ENCODE measurements at places on chromosomes 6 and 20.

DNA sequence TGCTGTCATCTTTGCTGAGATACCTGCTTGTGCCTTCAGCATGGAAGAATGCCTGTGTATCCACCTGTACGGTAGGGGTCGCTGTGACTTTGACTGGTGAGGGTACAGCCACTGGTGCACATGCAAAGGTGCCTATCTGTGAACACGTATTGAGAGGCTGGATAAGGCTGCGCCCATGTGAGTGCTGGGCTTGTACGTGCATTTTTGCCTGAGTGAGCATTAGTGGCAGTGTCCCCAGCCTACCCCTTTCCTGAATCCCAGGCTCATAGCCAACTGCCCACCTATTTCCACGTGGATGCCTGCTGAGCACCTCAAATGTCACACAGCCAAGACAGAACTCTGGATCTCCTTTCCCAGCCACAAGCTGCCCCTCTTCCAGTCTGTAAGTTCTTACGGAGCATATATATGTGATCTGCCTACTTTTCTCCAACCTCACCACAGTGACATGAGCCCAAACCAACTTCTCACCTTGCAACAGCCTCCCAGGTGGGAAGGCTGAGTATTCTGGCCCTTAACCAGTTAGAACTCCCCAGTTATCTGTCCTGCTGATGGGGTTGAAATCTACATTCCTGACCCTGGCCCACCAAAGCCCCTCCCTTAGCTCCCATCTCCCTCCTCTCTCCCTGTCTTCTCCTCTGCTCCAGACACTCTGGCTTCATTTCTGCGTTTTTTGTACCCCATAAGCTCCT, 1.1 kb upstream of the SLC2A10 start:
- no peak for DNase-seq

DNA sequence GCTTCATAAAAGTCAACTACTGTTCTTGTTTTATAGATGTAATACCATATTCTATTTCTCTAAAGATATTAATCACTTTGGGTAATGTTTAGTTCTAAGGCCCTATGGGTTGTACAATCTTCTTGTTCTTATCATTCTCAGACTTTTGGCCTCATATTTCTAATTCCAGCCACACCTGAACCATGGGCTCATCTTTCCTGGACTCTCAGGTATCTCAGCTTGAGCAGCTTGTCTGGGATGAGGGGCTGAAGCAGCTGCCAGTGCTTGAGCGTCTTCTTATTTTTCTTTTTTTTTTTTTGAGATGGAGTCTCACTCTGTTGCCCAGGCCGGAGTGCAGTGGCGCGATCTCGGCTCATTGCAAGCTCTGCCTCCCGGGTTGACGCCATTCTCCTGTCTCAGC, 150.2 kb downstream of the KIF6 start:
- DNase-seq: no peak

- no peak for DNase-seq
These were observed 395.9 kb downstream of the CDH26 start for GRCh38 chr20:60354024-60354580.

DNA sequence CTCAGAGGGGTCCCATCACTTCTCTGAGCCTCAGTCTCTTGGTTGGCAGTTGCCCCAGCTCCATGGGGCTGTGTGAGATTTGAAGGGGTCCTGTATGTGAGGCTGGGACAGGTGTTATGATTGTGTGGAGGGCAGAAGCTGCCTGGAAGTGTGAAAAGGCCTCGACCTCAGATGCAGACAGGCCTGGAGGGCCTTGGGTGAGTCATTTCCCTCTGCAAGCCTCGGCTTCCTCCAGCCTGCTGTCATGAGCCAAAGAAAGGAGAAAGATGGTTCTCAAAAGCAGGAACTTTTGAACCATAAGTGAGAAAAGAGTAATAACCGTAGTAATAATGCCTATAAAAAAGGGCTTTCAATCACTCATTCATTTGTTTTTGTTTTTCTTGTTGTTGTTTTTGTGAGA, 37.5 kb downstream of the SNAI1 start:
- DNase-seq: peak; percentile 72

DNA sequence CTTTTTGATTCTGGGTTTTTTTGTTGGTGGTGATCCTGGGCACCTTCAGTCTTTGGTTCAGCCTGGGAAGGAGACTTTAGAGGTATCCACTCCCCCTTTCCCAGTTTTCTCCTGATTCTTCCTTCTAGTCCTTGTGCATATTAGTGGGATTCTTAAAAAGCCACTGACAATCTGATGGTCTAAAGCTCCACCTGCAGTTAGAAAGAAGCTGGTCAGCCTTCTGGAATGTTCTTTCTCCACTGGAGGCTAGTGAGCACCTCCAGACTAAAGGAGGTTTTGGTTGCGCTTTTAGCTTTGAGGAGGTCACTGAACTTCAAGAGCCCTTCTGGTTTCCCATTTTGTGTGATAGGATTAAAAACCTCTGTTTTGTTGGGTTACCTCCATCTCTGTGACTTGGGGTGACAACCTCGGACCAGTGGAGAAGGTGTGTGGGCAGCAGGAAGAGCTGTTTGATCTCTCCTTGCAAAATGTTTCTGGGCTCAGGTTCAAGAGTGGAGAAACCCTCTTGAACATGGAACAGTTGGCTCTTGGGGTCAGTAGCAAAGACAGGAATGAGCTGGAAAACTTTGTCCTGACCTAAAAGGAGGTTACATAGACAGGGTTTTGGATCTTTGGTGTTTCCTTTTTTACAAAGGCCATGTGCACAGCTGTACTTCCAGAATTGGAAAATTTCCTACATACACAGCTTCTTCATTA, 29.0 kb downstream of the JARID2 start:
- no peak for DNase-seq

- no peak for DNase-seq
These were observed 43.9 kb downstream of the IL20RA start for GRCh38 chr6:137000825-137001224.

DNA sequence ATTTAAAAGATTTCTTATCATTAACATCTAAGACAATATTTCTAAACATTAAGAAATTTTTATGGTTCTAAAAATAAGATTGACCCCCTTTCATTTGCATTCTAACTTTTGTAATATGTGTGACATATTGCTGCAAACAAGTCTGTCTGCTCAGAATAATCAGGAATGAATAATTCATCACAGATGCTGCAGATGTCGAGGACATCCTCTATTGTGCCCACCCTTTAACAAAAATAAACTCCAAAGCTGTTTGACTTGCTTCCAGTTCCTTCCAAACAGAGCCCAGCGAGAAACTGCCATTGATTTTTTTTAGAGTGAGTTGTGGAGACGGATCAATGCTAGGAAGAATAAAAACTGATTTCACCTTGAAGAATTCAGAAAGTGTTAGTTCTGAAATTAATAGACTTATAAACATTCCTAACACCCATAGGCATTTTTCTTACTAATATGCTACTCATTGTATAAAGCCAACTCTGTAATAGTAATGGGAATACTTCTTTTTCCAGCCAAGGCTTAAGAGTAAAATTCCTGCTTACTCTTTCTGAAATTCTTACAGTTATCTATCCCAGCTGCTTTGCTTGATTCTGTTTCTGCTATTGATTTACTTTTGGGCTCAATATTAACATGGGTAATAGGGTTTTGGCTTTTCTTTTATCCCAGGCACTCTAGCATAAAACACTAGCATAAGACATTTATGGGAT, 244.8 kb upstream of the FAM83B start:
- DNase-seq: no peak

DNA sequence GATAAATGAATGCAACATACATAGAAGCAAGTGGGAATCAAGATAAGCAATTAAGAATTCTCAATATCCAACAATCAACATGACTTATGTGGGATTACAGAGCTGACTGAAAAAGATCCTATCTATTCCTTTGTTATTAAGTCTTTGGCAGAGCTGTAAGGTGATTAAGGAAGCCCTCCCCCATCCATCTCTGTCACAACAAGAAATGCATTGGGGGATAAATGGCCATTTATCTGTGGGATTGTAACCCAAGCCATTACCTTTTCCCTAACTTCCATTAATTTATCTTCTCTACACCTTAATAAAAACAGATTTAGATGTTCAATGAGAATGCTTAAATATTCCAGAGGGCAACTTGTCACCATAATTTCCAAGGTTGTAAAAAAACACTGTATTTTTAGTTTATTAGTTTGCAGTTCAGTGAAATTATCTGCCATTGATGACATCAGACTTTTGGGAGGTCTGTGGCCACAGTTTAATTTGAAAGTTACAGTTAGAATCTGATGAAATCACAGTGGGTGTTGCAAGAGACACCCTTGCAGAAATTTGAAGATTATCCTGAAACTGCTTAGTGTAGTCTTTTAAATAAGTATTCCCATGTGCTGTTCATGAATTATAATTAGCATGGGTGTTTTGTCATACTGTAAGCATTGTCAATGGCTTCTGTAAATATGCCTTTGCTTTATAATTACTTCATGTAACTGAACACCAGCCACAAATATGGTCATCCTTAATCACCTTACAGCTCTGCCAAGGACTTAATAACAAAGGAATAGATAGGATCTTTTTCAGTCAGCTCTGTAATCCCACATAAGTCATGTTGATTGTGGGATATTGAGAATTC, 49.4 kb upstream of the FYN start:
- peak; percentile 86 for DNase-seq

- DNase-seq: no peak
These were observed 14.7 kb upstream of the SSTR4 start for GRCh38 chr20:23020230-23021018.

DNA sequence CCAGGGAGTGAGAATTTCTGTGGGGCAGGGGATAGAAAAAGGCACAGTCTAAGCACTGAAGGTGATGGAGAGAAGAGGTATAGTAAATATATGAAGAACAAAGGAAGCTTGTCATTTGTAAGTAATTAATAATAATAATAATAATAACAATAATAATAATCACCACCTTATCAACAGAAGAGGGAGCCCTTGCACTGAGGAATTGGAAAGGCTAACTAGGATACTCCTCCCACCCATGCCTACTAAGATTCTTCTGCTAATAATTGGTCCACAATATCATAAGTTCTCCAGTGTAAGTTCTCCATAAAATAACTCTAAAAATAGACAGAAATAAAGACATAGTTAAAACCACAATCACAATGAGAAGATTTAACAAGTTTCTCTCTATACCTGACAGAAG, 912 bp upstream of the OR12D3 start:
- peak; percentile 6 for DNase-seq

GRCh38 chr20:34268851-34269636, 27.8 kb downstream of the ASIP start:
- no peak for DNase-seq

GRCh38 chr6:144349690-144350527, 64.8 kb downstream of the UTRN start:
- DNase-seq: peak; percentile 49

GRCh38 chr20:35942243-35942642, 12.1 kb downstream of the SCAND1 start:
- no peak for DNase-seq

- DNase-seq: no peak
These were observed 10.9 kb upstream of the SLC22A7 start for GRCh38 chr6:43286980-43287716.

GRCh38 chr6:117264692-117265409, 507 bp upstream of the VGLL2 start:
- no peak for DNase-seq

DNA sequence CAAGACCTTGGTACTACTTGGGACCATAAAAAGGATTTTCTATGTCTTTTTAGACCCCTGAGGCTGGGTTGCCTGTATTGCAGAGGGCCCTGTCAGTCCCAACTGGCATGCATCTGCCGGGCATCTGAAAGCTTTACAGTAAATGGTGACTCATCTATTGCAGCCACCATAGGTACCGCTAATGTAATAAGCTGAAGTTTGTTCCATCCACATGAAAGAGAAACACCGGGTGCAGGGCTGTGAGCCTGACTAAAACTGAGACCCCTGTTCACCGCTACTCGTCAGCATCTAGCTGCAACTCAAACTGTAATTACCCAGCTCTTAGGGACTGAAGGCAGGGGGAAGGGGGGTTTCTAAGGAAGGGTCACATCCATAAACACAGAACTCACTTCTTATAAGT, 49.5 kb downstream of the TRERF1 start:
- no peak for DNase-seq

- DNase-seq: no peak
These were observed 74.5 kb upstream of the TRAF3IP2 start for GRCh38 chr6:111680015-111680712.

- DNase-seq: no peak
These were observed 3.1 kb upstream of the LAMA5 start for GRCh38 chr20:62370115-62370806.

DNA sequence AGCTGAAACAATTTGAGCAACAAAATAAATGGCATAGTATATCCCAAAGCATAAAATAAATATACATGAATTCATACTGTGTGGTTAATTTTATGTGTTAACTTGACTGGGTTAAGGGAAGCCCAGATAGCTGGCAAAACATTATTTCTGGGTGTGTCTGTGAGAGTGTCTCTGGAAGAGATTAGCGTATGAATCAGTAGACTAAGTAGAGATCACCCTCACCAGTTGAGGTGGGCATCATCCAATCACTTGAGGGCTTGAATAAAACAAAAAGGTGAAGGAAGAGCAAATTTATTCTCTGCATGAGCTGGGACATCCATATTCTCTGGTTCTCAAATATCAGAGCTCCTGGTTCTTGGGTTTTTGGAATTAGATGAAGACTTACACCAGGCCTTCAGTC, 17.9 kb downstream of the SLC22A16 start:
- DNase-seq: no peak

DNA sequence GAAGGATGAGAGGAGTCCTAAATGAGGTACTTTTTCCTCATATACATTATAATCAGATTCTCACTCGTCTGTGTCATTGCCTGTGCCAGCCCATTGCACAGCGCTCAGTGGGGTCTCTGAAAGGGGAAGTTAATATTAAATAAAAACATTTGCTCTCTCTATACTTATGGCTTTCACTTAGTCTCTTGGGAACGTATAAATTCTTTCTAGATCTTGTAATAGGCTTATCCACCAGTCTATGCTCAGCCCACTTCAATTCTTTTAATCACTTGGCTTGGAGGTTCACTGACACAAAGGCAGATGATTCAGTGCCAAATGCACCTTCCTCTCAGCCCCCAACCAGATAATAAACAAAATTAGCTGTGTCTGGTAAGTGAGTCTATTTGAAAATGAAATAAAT, 164.3 kb upstream of the OGFRL1 start:
- no peak for DNase-seq

DNA sequence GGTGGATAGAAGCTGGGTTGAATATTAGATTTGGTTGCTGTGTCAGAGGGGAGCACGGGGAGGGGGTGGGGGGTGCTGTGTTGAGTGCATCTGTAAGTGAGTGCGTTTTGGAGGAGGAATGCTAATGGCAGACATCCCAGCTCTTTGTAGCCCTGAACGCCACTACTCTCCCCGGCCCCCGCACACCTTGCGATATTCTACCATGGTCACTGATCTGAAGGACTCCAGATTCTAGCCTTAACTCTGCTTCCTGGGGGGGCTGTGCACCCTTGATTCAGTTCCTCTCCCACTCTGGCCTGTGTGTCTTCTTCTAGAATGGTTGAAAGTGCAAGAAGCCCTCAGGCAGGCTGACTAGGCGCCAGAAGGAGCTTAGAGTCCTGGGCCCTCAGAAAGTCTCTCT, 7.1 kb downstream of the GLP1R start:
- DNase-seq: no peak

Measured in AML-193 (cell line).